Activated naive CD4-positive, alpha-beta T cell (primary cell): ENCODE measurements at places on chromosomes 16 and 17.

GRCh38 chr17:34644941-34645550, 65.7 kb downstream of the TMEM132E start:
- DNase-seq = no peak

DNA sequence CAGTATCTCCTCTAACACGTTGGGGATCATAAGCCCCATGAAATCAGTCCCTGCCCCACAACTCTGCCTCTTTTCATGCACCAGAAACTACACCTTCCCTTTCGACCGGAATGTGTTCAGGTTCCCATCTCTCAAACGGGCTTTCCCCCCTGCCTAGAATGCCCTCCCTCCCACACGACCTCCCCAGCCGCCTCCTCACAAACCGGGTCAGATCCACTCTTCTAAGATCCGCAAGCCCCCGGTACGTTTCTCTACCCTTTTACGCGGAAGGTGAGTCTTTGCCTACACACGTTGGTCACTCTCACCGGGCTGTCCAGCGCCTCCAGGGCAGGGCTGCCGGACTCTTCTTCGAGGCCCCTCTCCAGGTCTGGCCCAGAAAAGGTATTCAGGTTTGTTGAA, 708 bp downstream of the DHX33 start:
- no peak for DNase-seq

- no peak for DNase-seq
Measured at GRCh38 chr16:60123392-60124023, 1389.4 kb upstream of the GOT2 start.

DNA sequence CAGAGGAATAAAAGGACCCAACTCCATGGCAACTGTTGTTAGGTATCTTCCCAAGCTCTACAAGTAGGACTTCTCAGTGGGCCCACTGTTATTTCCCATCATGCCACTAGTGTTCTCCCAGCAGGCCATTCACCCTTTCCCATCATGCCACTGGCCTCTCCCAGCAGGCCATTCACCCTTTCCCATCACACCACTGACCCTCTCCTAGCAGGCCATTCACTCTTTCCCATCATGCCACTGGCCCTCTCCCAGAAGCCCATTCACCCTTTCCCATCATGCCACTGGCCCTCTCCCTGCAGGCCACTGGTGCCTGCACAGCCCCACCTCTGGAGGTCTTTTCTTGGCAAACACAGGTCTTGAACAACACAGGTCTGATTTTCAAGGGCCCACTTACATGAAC, 36.3 kb downstream of the IFT140 start:
- DNase-seq = no peak

DNA sequence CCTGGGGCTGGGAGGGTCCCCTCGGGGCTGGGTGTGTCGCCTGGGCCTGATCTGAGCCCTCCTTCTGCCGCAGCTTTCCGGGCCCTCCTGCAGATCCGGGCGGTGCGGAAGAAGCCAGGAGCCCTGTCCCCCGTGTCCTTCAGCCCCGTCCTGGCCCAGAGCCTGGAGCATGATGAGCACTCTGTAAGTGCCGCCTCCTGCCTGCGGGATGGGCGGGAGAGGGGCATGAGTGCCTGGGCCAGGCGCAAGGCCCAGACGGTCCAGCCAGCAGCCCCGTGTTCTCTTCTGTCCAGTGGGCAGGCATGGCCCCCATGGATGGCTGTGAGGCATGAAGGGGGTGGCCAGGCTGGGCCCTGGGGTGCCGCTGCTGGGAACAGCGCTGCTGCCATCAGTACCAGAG, 16.0 kb upstream of the NUDT16L1 start:
- no peak for DNase-seq

- DNase-seq = no peak
Measured at GRCh38 chr17:5391678-5392077, 27.8 kb downstream of the NUP88 start.

DNA sequence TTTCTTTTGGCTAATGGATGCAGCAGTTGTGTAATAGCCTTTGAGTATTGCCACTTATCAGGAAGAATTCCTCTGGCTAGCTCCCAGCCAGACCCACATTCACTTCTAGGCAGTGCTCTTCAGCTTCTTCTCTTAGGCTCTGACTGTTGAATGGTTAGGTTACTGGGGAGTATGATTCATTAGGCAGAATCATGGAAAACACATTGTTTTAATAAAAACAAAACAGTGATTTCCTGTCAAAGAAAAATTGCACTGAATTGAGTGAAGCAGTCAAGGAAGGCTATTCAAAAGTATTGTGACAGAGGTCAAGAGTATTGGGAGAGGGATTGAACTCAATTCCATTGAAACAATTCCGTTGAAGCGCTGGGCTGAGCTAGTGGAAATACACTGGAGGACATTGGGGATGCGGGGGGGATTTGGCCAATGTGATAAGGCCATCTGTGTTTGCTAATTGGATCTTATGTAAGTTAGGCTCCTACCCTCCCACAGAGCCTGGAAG, 68.0 kb downstream of the CNTNAP4 start:
- DNase-seq = no peak

DNA sequence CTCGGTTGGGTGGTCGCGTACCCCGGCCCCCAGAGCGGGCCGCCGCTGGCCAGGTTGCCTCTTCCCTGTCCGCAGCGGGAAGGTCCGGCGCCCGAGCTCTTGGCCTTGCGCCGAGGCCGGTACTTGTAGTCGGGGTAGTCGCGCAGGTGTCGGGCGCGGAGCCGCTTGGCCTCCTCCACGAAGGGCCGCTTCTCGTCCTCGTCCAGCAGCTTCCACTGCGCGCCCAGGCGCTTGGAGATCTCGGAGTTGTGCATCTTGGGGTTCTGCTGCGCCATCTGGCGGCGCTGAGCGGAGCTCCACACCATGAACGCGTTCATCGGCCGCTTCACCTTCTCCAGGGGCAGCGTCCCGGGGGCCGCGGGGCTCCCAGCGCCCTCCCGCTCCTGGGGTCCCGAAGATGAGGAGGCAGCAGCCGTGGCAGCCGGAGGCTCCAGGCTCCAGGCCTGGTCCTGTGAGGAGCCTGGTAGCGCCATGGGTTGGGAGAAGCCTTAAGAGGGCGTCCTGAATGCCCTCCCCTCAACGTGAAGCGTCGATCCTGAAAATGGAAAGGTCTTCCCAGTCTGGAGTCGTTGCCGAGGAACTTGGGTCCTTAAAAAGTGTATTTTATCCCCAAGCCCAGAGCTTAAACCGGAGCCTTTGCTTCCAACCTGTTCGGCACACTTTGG, 558 bp downstream of the SOX15 start:
- DNase-seq = peak; percentile 25

- DNase-seq = no peak
Measured at GRCh38 chr17:62703261-62703775, 75.8 kb downstream of the MRC2 start.

GRCh38 chr16:83967091-83967490, 953 bp upstream of the NECAB2 start:
- no peak for DNase-seq

- DNase-seq = no peak
Measured at GRCh38 chr16:87728026-87728425, 37.8 kb downstream of the KLHDC4 start.

GRCh38 chr17:75819116-75819515, 25.1 kb downstream of the UNC13D start:
- DNase-seq = no peak

DNA sequence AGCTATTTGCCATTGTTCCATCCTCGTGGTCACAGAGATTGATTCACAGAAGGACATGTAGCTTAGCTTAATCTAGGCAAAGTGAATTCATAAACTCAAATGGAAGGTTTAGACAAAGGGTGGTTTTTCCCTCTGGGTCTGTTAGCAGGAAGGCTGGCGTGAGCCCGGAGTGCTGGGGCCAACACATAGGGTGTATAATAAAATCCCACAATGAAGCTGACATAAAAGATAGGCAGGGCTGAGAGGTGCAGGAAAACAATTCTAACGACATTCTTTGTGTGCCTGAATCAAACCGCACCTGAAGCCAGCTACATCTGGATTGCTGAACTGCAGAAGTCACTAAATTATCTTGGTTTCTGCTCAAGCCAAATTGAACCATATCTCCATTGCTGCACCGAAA, 173.9 kb downstream of the MAF start:
- no peak for DNase-seq

- DNase-seq = no peak
Measured at GRCh38 chr17:81057079-81057730, 22.3 kb downstream of the BAIAP2 start.

DNA sequence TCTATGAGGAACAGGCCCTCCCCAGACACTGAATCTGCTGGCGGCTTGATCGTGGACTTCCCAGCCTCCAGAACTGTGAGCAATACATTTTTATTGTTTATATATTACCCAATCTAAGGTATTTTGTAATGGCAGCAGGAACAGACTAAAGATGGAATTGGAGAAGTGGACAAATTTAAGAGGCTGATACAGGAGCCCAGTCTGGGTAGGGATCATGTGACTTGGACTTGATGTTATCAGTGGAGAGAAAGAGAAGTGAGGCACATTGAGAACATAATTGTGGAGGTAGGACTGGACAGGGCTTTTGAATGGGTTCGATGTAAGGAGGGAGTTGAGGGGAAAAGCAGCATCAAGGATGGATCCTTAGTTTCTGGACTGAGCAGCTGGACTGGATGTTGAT, 93.8 kb downstream of the USP31 start:
- no peak for DNase-seq

GRCh38 chr17:2980904-2981246, 82.5 kb downstream of the OR1D5 start:
- no peak for DNase-seq

DNA sequence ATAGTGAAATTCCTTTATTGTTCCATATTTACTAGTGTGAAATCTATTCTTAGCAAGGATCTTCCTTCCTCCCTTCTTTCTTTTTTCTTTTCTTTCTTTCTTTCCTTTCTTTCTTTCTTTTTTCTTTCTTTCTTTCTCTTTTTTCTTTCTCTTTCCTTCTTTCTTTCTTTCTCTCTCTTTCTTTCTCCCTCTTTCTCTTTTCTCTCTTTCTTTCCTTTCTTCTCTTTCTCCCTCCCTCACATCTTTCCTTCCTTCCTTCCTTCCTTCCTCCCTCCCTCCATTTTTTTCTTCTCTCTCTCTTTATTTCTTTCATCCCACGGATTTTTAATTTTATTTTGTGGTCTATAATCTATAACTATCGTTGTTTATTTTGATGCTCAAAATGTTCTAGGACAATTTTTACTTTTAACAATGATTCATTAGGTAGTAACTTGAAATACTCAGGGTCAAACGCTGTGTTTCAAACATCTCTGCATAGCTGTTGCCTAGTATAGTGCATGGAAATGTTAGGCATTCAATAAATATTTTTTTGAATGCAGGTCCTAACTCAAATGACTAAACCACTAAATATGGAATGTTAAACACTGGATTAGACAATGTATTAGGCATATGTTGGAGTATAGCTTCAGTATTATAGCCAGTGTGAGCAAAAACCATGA, 178.3 kb downstream of the MAP2K6 start:
- DNase-seq = no peak

GRCh38 chr17:16947470-16947869, 24.4 kb downstream of the TNFRSF13B start:
- no peak for DNase-seq

- DNase-seq = peak; percentile 62
Measured at GRCh38 chr16:50266337-50267091, at the start of gene ADCY7. TSS of gene ADCY7 (plus strand) at chr16:50266551. CDS start at chr16:50288180, 21,629 bp downstream.

DNA sequence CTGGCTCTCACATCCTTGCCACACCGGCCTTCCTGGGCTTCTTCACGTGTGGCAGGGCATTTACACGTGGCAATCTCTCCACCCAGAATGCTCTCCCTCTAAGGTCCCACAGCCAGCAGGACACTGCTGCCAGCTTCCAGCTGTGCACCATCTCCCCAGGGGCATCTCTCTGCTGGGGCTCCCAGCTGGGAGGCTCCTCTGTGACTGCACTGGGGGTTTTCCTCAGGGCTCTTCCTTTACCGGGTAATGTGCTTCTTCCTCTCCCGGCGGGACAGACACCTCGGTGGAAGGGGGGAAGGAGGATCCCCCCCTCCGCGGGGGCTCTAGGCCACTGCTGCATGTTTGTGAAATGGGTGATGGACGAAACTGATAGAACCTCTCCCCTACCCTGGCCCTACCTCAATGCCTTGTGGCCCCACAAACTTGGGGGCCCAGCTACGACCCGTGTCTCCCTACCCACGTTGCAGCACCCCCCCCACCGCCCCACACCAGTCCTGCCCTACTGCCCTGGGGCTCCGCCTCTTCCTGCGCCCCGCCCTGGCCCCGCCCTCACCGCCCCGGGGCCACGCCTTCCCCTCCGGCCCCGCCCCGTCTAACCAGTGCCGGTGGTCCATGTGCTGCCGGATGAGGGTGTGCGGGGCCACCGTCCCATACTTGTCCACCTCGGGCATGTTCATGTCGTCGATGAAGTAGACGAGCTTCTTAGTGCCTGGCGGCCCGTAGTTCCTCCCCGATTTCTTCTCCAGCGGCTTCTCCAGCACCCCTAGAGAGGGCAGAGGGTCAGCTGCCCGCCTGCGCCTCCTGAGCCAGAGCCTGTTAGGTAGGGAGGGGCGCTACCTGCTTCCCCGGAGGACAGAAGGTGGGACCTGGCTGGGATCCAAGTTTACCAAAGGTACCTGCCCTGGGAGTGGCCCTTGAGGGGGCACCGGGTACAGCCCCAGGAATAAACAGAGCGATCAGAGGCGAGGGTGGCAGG, 92.6 kb downstream of the DNAH17 start:
- peak; percentile 67 for DNase-seq

DNA sequence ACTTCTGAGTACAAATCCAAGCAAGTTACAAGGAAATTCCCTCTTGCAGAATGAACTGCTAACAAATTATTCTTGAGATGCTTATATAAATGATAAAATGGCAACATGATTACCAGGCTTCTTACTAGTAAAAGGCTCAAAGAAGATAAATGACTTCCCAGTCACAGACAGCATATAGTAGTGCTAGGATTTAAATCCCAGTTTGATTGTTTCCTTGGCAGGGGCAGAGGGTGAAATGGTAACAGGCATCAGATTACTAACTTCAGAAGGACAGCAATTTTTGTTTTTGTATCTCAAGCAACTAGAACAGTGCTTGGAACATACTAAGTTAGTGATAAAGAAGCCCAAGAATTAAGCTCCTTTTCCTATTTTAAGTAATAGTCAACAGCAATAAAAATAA, 102.8 kb downstream of the SSH2 start:
- no peak for DNase-seq

DNA sequence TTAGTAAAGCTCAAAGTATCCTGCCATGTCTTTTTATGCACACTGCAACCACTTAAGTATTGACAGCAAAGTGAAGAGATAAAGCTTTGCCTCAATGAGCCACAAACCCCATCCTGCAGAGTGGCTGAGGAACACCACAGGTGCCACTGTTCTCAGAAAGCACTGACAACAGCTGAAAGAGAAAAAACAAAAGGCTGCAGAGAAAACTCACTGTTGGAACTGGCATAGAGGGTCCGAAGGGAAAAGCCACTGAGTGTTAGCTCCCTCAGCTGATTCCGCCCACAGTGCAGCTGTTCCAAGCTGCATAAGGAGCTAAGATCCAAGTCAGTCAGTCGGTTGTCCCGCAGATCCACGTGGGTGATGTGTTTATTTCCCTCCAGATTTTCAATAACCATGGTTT, 48.3 kb downstream of the PHLPP2 start:
- DNase-seq = no peak

DNA sequence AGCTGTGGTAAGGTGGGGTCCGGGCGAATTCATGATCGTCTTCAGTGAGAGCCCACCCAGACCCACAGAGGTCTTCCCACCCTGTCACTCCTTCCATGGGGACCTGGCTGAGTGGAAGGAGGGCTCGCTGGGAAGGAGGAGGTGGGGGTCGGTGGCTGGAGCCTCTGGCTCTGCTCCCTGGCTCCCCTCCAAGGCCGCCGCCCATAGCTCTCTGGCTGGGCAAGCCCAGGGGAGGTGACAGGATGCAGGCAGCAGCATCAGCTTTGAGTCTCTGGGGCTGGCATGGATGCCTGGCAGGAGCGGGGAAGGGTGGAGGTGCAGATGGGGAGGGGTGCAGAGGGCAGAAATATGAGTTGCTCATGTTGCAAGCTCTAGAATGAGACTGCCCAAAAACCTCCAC, 147.0 kb downstream of the ENGASE start:
- DNase-seq = no peak
